ENCODE measurements at places on chromosomes 5 and 9.
A peak's percentile ranks its signal among the peaks of the same experiment; 100 is the strongest.

GRCh38 chr5:28329176-28329575 is 1290.8 kb upstream of the CDH9 start:
- DNase-seq: no peak

- DNase-seq: no peak
Observed at GRCh38 chr9:91273853-91274552, 87.7 kb downstream of the AUH start.

GRCh38 chr9:419571-420171 is 205.0 kb downstream of the DOCK8 start:
- no peak for DNase-seq

DNA sequence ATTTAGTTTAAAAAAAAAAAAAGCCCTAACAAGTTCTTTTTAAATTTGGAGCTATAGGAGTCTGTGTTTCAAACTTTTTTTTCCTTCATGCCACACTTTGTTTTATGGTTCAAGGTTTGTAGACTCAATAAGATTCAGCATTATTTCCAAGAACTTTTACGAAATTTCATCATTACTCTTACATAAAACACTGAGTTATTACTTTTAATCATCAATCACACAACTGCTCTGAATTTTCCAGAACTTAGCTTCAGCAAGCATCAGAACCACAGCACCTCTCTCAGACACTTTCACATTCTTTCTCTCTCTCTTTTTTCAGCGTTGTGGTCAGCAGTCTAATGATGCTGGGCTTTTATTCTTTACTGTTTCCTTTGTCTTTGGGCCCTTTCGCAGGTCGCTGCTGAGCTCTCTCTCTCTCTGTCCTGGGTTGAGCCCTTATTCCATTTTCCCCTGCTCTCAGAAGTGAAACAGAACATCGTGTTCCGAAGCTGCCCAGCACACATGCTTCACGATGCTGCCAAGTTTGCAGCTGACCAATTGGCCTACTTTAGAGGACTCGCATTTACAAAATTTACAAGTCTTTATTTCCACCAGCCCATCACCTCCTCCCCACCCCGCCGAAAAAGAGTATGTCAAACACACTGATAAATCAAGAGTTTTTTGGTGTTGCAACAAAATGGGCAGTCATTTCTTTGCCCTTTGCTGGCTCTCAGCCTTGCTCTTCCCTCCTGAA is 44.6 kb upstream of the PIK3R1 start:
- no peak for DNase-seq

- DNase-seq: peak; percentile 98
Observed at GRCh38 chr9:91795598-91796241, 154.3 kb downstream of the ROR2 start.

DNA sequence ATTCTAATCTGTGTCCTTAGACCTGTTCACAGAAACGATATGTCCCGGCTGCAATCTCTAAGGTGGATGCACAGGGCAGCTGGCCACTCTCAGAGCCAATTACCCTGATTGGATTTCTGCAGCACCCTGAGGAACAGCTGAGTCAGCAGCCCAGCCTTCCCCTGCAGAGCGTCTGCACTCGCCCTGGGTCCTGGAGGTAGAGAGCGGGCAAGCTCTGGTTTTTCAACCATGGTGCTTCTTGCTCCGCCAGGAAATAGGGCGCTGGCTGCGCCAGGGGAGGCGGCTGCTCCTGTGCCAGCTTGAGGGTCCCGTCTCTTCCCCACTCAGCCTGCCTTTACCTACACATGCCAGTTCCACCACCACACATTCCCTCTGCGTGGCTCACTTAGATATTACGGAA is 19.2 kb downstream of the NDUFS6 start:
- no peak for DNase-seq

- DNase-seq: no peak
Observed at GRCh38 chr5:140327589-140327988, 18.8 kb downstream of the HBEGF start.

- DNase-seq: no peak
Observed at GRCh38 chr5:80747922-80748321, 93.1 kb upstream of the DHFR start.

GRCh38 chr9:33165263-33166151 is 1.6 kb downstream of the B4GALT1 start:
- no peak for DNase-seq

- DNase-seq: no peak
Observed at GRCh38 chr9:131656356-131657036, 83.4 kb downstream of the RAPGEF1 start.

DNA sequence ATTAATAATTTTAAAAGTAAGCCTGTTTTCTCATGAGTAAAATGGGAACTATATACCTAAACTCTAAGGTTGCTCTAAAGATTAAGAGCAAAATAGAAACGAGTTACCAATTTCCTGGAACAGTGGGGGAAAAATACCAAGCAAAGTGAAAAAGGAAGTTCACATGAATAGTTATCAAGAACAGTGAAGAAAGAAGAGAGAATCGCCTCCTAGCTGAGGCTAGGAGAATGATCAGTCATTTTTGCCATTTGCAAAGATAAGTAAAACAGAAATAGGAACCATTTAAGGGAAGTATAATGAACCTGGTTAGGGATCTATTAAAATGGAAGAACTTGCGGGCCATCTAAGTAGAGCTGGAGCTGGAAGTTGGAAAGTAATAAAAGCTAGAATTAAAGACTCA is 50.7 kb downstream of the P4HA2 start:
- no peak for DNase-seq

DNA sequence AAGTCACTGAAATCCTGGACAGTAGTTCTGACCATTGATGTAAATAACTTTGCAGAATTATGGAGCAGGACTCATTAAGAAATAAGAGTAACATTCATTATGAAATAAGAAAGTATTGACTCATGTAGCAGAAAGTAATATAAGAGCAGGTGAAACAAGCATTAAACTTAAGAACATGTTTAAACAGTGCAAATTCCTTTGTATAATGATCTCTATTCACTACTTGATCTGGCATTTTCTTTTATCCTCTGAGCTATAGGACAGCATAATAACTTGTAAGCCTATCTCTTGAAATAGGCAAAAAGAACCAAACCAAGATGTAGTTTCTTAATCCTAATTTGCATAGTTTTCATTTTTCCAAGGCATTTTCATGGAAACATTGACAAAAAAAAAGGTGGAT is 42.3 kb downstream of the PLGRKT start:
- DNase-seq: no peak

DNA sequence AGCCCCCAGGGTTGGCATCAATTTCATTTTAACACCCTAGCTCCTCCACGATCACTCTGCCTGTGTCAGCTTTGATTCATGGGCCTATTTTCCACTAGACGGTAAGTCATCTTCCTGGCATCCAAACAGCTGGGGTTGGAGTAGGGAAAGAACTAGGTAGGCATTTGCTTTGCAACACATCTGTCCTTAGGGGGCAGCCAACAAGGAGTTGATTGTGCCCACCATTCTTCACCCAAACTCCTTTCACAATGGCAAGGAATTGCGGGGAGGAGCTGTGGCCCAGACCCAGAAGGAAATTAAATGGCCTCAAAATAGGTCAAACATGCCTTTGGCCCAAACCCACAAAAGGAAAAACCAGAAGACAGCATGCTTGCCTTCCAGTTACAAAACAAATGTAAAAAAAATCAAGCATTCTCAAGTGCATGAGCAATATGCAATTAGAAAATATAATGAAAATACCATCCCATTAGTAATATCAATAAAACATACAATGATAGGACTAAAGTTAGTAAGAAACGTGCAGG is 71.8 kb downstream of the NRG2 start:
- DNase-seq: no peak

DNA sequence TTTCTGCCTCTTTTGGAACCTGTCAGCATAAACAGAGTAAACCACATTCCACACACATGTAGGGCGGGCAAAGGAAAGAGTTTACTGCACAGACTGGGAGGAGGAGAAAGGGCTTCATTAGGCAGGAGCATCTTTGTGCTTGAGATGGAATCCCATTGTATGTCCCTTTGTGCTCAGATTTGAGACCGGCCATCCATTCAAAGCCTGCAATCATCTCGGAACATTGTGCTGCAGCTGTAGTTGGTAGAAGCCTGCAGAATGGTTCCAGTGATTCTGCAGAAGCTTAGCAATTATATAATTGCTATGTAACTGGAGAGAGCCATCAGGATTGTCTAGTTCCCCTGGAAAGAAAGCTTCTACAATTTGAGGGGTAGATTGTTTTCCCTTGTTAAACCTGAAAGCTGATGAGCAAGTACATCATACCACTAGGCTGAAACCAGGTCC is 16.5 kb downstream of the ZNF462 start:
- no peak for DNase-seq

- no peak for DNase-seq
Observed at GRCh38 chr5:158854260-158854783, 245.4 kb downstream of the EBF1 start.

DNA sequence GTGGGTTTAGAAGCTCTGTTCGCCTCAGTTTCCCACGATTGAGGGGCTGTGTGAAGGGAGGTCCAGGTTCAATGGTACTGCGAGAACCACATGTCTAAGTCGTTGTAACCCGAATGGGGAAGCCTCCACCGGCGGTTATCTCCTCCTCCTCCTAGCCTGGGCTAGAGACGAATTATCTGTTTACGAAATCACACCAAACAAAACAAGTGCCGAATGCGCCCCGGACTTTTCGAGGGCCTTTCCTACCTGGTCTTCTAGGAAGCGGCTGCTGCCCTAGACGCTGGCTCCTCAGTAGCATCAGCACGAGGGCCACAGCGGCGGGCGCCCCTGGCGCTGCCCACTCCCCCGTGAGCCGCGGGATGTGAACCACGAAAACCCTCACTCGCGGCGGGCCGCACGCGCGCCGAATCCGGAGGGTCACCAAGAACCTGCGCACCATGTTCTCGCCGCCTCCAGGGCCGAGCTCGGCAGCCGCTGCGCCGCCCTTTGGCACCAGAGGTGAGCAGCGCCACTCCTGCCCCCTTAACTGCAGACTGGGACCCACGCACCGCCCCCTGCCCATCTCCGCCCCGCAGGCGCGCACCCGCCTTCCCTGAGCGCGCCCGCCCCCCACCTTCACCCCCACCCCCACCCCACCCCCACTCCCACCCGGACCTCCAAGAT is at the start of gene CDKN2A:
Gene CDKN2A, minus strand, starts transcription at position 500 of the 663 bp plus-strand sequence.
- no peak for DNase-seq

DNA sequence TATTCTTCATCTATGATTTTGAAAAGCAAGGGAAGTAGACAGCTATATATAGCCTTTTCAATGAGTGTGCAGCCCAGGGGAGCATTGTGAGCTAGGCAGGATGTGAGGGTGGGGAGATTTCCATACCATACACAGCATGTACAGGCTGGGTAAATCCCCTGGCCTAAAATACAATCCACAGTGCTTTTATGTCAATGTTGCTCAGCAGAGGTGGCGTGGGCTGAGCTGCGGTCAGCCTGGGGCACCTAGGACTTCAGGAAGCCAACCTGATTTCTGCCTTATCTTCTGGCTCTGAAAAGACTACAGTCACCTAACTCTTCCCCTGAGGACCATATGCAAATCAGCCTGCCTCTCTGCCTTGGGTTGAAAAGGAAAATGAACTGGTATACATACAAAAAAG is 6.3 kb upstream of the GARIN3 start:
- DNase-seq: no peak

DNA sequence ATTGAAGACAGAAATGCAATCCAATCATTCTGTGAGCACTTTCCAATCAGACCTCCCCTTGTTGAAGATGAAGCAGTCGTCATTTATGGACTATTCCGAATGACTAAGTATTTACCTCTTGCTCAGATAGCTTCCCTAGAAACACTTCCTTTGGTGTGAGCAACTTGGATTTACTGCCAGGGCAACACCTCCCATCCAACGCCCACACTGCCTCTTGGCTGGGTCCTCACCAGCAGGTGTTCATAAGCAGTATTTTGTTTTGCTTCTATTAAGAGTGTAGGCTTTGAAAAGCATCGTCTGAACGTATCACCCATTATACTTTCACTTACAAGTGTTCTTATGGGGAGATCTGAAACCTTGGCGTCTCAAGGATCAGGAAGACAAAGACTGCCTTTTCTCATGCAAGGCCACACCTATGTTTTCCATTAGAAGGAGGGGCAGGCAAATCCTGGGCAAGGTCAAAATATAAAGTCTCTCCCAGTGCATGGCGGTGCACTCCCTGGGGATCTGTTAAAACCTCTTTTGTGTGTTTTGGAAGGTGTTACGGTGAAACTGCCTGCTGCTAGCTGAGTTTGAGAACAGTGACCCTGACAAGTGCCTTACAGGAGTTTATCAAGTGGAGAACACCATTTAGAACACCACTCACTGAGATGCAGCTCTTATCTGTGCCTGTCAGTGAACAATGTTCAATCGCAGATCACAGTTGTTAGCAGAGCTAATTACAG is 10.6 kb upstream of the MARCHF3 start:
- DNase-seq: no peak

DNA sequence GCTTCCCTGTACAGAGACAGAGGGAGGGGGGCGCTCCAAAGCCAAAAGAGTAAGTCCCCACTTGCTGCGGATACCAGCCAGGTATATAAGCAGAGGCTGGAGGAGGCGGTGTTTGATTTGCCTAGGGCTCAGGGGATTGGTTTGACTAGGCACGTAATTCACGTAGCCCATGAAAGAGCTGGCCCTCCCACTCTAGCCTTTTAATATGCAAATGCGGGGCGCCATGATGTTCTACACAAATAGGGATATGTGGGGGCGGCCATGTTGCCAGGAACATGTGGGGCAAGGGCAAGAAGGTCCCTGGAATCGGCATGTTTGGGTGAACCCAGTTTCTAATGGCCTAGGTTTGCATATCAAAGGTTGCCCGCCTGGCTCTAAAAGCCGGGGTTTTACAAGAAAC is 3.3 kb upstream of the PRLR start:
- DNase-seq: no peak

DNA sequence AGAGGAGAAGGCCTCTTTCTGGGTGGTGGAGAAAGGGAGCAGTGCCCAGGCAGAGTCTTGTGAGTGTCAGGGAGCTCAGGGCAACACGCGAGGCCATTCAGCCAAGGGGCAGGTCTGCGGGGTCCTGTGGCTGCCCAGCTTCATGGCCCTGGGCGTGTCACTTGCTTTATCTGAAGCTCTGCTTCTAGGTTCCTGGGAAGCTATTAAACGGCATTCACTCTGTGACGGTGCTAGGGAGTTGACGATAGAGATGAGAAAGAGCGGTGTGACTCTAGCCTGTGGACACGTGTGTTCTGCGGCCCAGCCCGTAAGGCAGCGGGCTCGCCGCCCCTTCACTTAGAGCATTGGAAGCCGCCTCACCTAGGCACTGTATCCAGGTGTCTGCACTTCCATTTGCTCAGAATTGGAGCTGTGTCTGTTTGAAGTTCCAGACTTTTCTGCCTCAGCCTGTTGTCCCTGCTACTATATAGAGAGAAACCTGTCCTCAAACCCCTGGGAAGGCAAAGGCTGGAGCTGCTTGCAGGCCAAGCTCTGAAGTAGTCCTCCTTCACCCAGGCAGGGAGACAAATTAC is 88.3 kb downstream of the PHF2 start:
- no peak for DNase-seq

DNA sequence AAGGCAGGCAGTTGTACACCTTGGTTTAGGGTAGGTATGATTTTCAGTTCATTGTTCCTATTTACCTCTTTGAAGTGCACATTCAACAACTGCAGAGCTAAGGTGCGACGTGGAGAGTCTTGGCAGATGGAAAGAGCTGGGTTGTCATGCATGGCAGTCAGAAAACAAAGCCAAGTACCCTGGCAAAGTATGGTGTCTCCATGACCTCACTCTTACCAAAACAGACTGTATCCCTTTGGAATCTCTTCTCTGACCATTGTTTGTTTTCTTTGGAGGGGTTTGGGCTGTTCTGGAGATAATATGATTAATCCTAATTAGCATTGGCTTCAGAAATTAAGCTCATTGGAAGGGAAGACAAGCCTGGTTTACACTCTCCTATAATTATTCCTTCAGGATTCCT is 665.7 kb downstream of the DNAH5 start:
- DNase-seq: no peak

All from NCI-H1417 treated with DMSO at 0.1 percent for 48 hours (cell line).